ENCODE measurements at places on chromosomes 6 and 20. TPM values are rescaled to one million over a fixed set of nuclear protein-coding genes. Genes with fewer than 3 reads are reported as not detected.

- no peak for DNase-seq
These were observed 293.4 kb downstream of the TBC1D32 start for GRCh38 chr6:121040831-121041230.

GRCh38 chr6:154835307-154835706 lies 102.1 kb downstream of the SCAF8 start:
- no peak for DNase-seq

GRCh38 chr20:38092915-38093314 lies 59.4 kb downstream of the RPRD1B start:
- no peak for DNase-seq

GRCh38 chr6:50305660-50306059 lies 255.9 kb upstream of the DEFB112 start:
- no peak for DNase-seq

DNA sequence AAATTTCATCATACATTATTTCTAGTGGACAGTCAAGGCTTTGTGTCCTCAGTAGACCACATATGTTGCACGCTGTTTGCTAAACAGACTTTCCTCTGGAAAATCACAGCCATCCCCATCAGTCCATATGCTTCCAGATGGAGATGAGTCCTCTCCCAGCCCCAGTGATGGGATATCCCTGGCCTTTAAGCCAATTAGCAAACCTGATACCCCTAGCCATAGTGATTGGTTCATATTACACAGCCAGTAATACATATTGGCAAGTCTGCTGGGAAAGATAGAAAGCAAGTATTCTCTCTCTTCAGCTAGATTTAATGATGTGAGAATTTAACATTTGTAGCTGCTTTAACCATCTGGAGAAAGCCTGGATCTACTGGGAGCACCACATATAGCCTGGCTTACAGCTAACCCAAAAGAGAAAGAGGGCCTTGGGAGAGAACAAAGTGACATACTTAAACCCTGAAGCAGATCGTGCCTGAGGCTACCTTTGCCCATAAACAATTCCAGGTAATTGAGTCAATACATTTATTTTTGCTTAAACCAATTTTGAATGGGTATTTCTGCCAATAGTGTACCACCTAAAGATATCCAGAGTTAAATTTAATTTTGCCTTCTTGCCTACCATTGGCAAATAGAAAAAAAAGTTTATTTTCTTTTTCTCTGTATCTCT lies 103.5 kb upstream of the HIVEP1 start:
- no peak for DNase-seq

- peak; percentile 22 for DNase-seq
These were observed at the start of gene GPR6 for GRCh38 chr6:109978174-109979032. Gene GPR6, plus strand, starts transcription at chr6:109978311. Its CDS starts 802 bp downstream, at chr6:109979113.

- DNase-seq, result no peak
These were observed 80.3 kb upstream of the STMND1 start for GRCh38 chr6:17021539-17021889.

DNA sequence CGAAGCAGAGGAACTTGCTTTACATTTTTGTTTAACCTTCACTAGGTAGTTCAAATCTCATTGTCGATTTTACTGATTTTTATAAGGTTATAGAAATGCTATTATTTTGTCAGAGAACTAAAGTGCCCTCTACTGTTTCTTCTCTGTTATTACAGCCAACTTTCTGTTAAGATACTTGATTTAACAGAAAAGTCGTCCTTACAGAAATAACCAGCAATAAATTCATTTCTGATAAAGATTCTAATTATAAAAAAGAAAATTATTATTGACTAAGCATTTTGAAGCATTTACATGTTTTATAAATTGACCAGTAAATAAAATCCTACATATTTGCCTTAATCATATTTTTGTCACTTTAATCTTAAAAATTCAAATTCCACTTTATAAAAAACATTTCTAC lies 60.8 kb downstream of the OGFRL1 start:
- DNase-seq, result no peak

- peak; percentile 78 for DNase-seq
These were observed 146.4 kb downstream of the AKAP7 start for GRCh38 chr6:131281471-131282270.

DNA sequence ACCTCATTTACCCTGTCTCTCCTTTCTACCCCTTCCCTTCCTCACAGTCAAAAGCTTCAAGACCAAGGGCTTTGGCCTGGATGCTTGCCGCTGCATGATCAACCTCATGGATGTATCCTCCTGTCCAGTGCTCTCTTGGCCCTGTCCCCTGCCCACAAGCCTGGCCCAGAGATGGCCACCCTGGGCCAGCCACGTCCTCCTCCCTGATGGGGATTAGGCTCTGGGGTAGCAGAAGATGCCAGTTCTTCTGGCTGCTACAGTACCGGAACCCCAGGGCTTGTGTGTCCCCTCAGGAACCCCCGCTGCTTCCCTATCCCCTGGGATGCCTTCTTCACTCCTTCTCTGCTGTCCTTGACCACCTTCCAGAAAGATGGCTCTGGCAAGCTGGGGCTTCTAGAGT lies 22.3 kb downstream of the CAPN11 start:
- DNase-seq, result no peak

DNA sequence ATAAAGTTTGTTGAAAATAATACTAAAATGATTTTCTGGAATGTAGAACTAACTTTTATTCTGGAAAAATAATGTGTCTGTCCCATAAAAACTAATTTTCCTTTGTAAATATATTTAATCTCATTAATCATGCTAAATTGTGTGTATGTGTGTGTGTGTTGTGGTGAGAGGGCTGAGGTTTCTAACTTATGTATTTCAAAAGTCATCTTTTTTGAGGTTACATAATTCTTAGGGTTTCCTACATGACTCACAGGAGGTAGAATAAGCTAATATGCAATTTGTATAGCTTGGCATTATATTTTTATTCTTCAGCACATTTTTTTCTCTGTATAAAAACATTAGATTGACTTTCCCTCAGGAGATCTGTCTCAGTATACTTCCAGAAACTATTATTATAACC lies 64.1 kb upstream of the CLVS2 start:
- DNase-seq, result no peak

- DNase-seq, result no peak
These were observed 664.7 kb downstream of the RFPL4B start for GRCh38 chr6:113011801-113012200.

Gene PIM1
- total RNA-seq, result 550 TPM

Gene MPIG6B
- 0.40 TPM for total RNA-seq

Gene DNAAF9
- total RNA-seq, result 3.6 TPM
